ENCODE measurements at places on chromosomes 13 and 19.

- DNase-seq: no peak
Observed at GRCh38 chr19:512547-513365, 5.5 kb downstream of the TPGS1 start.

DNA sequence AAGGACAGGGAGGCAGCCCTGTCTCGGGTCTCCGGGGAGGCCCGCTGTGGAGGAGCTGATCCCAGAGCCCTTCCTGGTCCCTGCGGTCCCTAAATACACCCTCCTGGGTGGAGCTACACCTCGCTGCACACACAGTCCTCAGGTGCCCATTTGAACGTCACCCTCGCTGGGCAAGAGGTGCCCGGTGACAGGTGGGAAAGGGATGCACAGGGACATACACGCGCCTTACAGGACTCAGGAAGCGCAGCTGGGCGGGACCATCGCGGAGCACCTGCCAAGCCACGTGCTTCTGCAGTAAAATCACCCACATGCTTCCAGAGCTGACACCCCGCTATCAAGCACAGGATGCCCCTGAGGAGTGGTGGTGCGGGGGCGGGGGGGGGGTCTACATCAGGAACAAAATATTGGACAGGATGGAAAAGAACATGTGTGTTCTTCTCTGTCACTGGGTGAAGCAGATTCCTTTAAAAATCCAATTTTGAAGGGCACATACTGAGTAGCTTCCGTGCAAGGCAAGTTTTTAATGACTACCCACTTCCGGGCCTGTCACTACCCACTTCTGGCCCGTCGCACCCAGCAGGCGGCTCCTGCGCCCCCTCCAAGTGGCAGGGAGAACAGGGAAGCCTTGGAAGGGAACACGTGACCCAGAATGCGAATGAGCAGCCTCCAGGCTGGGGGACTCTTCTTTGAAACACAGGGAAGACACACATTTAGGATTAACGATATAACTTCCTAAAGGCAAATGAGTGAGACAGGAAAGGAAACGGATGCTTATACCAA, 78.9 kb downstream of the COL4A1 start:
- no peak for DNase-seq

DNA sequence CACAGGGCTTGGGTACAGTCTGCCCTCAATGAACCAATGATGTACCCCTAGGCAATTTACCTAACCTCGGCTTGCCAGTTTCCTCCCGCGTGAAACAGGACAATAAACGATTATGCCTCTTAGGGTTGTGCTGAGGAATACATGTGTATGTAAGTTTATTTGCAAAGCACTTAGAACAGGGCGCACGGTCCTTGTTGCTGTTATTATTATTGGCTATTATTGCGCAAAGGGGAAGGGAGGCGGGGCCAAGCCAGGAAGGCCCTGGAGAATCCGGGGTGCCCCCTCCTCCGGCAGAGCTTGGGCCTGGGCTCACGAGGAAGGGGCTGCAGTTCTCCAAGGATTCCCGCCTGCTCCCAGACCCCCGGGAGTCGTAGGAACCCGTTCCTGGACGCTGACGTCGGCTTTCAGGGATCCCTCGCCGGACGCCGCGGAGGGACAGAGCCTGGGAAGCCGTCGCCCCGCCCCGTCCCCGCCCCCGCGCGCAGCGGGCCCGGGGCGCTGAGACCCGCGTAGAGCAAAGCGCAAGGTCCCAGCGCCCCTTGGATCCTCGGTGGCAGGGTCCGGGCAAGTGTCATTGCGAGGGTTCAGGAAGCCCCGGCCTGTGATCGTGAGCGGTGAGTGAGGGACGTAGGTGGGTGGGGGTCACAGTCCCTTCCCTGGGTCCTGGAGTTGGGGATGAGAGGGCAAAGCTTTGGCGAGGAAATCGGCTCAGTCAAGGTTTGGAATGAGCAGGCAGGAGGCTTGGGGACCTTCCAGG, at the start of gene TMEM91:
TMEM91 (plus strand) TSS at position 293 of the 757 bp plus-strand sequence. CDS start 1,777 bp downstream, outside the sequence.
- no peak for DNase-seq

GRCh38 chr19:44675521-44675920, 4.2 kb downstream of the CEACAM19 start:
- no peak for DNase-seq

GRCh38 chr13:44573790-44574465, 2.2 kb downstream of the TSC22D1 start:
- peak; percentile 8 for DNase-seq

- DNase-seq: no peak
Observed at GRCh38 chr19:17931532-17932191, 1.2 kb upstream of the CCDC124 start.

DNA sequence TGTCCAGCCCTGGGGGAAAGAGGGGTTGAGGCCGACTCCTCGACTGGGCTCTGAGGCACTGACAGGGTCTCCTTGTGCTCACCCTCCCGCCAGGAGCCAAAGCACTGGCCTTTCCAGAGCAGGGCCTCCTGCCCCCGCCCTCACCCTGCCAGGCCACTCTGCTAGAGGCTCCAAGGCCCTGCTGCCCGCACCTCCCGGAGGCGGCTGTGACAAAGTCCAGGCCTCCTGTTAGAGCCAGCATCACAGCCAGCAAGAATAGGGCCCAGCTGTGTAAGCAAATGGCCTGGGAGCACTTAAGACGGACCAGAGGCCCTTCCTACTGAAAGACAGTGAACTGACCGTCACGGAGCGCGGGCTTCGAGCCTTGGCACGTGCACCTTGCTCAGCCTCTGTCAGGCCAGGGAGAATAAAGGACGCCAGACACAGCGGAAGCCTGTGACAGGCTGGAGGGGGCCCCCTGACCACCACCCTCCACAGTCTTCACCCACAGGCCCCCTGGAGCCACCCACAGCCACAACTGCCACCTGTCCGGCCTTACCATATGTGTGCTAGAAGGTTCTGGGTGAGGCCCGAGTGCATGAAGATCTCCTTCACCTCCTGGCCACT, 50.9 kb downstream of the EPS15L1 start:
- DNase-seq: no peak

- no peak for DNase-seq
Observed at GRCh38 chr13:109154546-109154945, 525.1 kb downstream of the MYO16 start.

DNA sequence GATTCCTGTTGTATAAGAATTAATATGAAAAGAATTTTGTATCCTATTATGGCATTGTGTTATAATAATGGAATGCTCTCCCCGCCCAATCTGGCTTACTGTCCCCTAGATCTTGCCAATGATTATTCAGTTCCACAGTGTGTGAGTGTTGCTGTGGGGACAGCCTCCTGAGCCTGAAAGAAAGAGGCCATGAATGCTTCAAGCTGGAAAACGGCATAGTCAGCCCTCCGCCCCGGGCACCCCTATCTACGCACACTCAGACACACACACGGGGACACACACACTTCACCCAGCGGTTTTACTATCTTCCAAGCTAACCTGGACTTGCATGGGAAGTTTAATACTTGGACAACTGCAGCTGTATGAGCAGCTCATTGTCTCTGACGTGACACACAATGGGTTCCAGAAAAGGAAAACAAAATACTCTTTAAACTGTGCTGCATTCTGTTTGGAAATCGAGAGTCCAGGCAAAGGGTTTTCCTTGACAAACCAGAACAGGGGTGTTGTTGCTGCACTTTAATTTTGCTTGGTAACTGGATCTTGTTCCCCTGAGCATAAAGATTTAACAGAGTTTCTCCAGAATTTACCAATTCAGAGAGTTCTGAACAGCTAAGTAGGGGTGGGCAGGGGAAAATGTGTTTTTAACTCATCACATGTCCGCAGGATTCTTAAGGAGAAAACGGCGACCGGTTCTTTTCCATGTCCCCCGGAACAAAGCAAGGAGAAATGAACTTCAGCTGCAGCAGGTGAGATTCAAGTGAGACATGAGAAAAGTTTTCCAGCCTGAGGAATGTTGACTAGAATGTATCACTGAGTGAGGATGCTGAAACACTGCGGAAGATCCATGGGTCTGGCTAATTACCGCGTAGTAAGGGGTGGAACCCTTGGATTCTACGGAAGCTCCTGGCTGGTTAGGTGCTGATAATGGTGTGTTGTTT, 472.9 kb downstream of the FOXO1 start:
- DNase-seq: no peak

DNA sequence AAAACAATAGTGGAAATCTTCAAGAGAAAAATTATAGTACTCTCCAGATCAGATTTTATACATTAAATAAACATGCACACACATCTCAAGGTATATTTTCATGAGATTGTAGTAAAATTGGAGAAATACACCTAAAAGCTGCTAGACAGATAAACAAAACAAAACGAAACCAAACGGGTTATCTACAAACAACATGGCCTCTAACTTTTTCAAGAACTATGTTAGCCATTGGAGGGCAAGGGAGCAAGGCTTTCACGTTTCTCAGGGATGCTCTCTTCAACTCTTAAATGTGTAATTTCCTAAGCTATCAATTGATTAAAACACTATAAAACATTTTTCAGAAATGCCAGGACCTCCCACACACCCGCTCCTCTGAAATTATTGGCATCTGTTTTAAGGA, 1262.4 kb upstream of the PCDH20 start:
- DNase-seq: no peak

GRCh38 chr13:21081926-21082325, 20.5 kb upstream of the LATS2 start:
- DNase-seq: no peak

- DNase-seq: no peak
Observed at GRCh38 chr13:39037410-39037879, 444 bp downstream of the PROSER1 start.

GRCh38 chr13:42066542-42066941, 18.1 kb downstream of the DGKH start:
- DNase-seq: no peak

GRCh38 chr13:100523981-100524386, 64.6 kb downstream of the GGACT start:
- DNase-seq: no peak

- no peak for DNase-seq
Observed at GRCh38 chr19:38310986-38311385, 4.8 kb downstream of the YIF1B start.

DNA sequence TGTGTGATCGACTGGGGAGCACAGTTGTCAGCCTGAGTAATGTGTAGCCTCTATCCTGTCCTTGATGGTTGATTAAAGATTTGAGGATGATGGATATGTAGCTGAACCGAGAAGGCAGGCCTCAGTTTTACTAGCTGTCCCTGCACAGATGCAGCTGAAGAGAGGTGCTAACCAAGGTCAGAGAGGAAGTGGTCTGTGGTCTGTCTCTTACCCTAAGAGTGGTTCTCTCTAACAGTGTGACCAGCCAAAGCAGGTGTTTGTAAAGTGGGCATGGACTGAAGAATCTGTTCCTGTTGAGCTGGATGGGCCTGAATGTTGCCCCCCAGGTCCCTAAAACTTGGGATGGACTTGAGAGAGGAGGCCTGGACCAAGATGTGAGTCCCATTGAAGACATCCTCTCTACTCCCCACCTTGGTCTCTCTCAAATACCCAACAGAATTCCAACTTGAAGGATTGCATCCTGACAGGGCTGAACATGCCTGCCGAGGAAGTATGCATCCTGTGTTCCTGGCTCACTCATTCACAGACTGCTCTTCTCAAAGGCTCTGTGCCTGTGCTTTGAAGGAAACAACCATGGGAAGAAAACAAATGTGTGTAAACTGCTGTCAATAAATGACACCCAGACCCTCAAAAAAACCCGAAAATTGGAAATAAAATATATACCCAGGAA, 223.8 kb downstream of the MAB21L1 start:
- no peak for DNase-seq

DNA sequence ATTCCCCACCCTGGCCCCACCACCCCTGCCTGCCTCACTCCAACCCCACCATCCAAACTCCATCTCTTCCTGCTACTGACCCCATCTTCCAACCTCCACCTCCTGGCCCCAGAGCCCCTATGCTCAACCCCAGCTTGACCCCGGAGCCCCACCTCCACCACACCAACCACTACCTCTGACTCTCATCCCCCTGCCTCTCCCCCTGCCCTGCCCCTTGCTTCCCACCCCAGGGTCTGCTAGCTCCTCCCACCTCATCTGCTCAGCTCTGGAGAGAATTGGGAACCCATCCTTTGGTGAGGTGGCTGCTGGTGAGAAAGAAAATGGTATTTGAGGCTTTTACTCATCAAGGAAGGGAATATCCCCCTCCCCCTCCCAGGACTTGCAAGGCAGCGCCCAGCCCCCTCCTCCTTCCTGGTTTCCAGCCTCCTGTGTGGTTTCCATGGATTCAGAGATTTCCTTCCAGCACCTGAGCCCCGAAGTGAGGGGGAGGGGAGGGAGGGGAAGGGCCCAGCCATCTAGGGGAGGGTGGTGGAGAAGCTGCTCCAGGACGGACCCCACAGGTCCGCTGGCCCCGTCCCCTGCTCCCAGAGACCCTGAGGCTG, 11.4 kb upstream of the PEPD start:
- no peak for DNase-seq

DNA sequence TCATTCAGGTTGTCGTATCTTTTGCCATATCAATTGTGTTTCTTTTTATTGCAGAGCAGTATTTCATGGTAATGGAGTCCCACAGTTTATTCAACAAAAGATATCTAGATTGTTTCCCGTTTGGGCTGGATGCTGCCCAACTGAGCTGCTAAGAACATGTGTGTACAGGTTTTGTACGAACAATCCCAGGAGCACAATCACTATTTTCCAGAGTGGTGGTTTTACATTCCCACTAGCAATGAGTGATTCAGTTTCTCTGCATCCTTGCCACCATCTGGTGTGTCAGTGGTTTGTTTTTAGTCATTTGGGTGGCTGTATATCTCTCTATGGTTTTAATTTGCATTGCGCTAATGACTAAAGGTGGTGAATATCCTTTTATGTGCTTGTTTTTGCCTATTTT, 52.7 kb upstream of the ZDHHC20 start:
- no peak for DNase-seq

DNA sequence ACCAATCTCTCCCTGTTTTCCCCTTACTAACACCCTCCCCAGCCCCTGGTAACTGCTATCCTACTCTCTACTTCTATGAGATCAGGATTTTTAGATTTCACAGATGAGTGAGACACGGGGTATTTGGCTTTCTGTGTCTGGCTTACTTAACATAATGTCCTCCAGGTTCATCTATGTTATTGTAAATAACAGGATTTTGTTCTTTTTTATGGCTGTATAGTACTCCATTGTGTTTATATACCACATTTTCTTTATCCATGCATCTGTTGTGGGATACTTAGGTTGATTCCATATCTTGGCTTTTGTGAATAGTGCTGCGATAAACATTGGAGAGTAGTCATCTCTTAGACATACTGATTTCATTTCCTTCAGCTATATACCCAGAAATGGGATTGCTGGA, 28.5 kb upstream of the ATP11A start:
- no peak for DNase-seq

DNA sequence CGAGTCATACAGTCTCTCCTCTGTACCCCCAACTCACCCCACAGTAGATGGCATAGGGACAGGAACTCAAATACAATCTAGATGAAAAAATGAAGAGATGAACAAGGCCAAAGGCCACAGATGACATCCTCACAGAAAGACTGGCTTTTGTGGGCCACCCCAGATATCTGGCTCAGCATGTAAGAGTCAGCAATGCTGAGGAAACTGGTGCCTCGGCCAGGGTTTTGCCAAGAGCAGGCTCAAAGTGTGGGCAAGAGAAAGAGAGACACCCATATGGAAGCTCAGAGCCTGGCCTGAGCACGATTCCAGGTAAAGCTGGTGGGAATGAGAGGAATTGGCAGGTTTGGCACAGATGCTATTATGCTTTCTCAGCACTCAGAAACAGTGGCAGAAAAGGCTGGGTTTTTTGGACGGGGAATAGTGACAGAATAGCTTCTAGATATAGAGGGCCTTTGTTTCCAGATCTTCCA, 460.6 kb downstream of the FOXO1 start:
- no peak for DNase-seq
